Activated CD4-positive, alpha-beta T cell treated with anti-CD3 and anti-CD28 coated beads for 48 hours (primary cell): ENCODE measurements at places on chromosomes 11 and 22.
A peak's percentile ranks its signal among the peaks of the same experiment; 100 is the strongest.

- no peak for DNase-seq
Observed at GRCh38 chr11:40125054-40125453, 1334.4 kb downstream of the LRRC4C start.

GRCh38 chr11:86490582-86490981 is 115.9 kb downstream of the CCDC81 start:
- DNase-seq: no peak

- no peak for DNase-seq
Observed at GRCh38 chr11:70900540-70900939, 351.8 kb downstream of the SHANK2 start.

DNA sequence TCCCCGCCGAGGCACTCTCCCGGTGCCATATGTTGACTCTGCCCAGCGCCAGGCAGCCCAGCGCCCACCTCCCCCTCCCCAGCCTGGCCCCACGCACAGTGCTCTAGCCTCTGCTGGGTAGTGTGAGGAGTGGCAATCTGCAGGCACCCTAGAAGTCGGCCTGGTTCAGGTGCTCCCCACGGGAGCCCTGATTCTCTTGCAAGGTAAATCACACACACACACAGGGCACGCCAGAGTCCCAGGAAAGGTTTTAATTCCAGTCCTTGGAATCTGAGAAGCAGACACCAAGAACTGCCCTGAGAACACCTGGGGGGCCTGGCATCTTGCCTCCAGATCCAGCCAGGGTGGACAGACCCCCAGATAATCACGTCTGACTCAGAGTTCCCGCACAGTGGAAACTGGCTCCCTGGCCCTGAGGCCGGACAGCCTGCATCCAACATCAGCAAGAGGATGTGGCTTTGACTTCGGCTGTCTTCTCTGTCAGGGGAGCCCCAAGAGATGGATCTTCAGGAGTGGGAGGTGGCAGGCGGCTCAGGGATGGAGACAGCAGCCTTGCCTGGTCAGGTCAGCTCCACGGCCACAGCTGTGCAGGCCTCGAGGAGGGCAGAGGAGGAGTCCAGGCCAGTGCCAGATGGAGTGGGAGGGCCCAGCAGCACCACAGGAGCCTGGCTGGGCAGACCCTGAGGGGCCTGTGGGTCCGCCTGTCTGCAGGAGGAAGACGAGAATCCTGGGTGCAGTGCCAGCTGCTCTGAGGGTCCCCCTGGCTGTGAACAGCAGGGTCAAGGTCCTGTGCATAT is 1.1 kb upstream of the RIN1 start:
- no peak for DNase-seq

- DNase-seq: peak; percentile 56
Observed at GRCh38 chr22:18110194-18110953, at the start of gene TUBA8. TSS of gene TUBA8 (plus strand) at chr22:18110809. CDS start at chr22:18110866, 57 bp downstream.

GRCh38 chr11:119472856-119473222 is 49.9 kb upstream of the THY1 start:
- DNase-seq: no peak

GRCh38 chr22:44827666-44828190 is 75.4 kb downstream of the ARHGAP8 start:
- DNase-seq: no peak

- peak; percentile 80 for DNase-seq
Observed at GRCh38 chr11:64742889-64743590, 902 bp downstream of the RASGRP2 start.

GRCh38 chr11:114679505-114679904 is 1.2 kb downstream of the NXPE2 start:
- no peak for DNase-seq

DNA sequence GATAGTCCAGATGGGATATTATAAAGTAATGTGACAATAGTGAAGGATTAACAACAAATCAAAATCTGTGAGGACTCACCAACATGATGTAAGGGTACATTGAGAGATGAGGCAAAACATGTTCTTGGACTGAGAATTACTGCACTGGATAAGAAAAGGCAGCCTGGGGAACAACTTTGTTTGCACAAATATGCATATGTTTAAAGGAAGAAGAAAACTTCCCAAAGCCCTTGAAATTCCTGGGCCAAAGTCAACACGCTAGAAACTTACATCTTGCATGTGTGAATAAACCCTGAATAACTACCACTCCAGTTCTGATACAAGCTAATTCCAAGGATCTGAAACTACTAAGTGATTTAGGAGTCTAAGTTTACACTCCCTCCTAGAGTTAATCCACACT is 1.1 kb downstream of the OR52A5 start:
- no peak for DNase-seq

GRCh38 chr22:19052941-19053541 is 69.2 kb downstream of the DGCR2 start:
- no peak for DNase-seq

DNA sequence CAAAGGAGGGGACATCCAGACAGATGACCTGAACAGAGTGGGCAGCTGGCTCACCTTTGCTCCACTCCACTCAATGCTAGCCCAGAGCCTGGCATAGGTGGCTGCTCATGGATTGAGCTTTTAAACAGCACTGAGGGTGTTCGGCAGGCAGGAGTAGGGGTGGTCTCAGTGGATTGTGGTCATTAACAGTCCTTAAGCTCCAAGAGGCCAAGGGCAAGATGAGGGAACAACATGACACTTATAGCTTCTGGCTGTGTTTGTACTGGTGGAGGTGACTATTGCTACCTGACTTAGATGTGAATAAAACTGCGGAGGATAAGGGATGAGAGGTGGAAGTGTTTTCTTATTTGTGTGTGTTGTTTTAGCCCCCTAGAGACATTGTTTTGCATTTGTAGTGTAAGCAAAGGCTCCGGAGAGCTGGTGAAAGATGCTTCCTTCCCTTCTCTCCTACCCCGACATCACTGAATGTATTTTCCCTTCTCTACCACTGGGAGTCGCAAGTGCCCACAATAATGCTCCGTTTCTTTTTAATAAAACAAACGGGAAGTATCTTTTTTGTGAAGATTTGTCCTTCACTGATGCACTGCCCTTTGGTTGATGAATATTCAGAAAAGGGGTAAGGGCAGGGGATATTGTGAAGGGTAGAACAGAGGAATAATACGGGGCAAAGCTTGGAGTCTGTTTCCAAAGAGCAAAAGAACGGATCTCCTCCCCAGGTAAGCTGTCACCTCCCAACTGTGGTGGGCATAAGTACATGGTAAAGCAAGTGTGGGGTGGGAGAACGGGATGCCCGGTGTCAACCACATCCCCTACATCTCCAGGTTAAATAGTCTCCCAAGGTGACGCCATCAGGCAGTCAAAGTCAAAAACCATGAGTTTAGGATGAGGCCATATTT is 27.5 kb upstream of the MTNR1B start:
- DNase-seq: peak; percentile 14

DNA sequence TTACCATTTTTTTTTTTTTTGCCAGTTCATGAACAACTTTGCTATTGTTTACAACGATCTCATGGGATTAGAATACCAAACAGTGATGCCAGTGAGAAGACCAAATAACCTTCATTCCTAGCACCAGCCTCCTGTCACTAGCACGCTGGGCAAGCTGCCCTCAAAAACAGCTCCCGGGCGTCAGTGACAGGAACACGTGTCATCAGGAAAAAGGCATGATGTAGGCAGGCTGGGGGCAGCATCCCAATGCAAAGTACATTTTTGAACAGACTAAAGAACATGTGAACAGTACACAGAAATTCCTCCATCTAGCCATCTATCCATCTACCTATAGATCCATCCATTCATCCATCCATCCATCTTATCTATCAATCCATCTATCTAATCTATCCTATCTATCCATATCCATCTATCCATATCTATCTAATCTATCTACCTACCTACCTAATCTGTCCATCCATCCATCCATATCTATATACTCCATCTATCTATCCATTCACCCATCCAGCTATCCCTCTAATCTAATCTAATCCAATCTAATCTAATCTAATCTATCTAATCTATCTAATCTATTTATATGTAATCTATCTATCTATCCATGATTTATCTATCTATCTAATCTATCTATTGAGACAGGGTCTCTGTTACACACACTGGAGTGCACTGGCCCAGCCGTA is 378.5 kb downstream of the SHANK2 start:
- no peak for DNase-seq

- DNase-seq: no peak
Observed at GRCh38 chr11:5242208-5242607, 7.4 kb downstream of the HBG1 start.

DNA sequence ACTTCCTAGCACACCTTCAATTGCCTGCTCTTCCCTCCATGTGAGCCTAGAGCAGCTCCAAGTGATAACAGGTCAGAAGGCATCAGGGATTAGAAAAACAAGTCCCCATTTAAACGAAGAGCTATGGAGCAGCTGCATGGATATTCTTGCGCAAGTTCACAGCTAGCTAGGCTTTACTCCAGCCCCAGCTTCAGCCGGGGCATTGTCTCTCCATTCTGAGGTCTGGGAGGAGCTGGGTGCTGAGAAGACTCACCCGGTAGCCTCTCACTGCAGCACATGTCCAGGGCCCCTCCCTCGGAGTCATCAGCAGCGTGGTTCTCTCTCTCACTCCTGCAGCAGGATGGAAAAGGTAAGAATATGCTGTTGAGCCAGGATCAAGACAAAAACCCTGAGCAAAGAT is 26.0 kb downstream of the PTPN5 start:
- no peak for DNase-seq

DNA sequence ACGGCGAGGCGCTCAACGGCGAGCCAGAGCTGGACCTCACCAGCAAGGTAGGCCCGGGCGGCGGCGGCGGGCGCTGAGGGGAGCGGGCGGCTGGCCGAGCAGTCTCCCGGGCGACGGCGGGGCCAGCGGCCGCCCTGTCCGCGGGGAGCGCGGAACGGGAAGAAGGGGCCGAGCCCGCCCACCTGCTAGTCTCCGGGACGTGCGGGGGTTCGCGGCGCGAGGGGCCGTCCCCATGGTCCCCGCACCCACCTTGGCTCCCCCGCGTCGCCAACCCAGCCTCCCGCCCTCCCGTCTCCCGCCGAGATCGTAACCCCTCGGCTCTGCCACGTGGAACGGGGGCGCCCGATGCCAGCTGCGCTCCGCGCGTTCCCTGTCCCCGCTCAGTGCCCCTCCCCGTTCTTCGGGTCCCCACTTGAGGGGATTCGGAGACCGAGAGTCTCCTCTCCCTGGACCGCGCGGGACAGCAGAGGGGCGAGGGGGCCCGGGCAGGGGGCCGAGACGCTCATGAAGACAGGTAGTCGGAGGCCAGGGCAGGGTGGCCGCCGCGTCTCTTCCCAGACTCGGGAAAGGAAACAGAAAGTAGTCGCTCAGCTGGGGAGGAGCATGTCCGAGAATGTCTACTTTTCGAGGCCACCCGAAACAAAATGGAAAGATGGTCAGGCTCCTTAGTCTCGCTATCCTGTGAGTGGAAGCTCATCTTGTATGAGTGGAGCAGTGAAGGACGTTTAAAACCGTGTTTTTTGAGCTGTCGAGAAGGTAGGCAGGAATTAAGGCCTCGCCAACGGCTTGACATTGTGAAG is 557 bp downstream of the GTPBP1 start:
- peak; percentile 48 for DNase-seq

DNA sequence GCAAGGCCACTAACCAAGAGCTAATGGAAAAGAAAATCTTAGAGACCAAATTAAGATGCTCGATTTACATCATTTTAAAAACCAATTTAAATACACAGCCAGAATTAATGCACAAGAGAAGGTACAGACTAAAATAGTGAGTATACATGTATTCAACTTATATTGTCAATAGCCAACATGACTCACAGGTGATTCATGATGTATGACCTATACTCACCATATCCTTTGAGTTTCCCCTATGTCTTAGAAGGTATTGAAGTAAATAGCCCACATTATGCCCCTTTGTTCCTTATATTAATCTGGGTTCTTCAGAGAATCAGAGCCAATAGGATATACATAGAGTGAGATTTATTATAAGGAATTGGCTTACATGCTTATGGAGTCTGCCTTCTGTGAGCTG is 97.5 kb upstream of the ANO3 start:
- no peak for DNase-seq

DNA sequence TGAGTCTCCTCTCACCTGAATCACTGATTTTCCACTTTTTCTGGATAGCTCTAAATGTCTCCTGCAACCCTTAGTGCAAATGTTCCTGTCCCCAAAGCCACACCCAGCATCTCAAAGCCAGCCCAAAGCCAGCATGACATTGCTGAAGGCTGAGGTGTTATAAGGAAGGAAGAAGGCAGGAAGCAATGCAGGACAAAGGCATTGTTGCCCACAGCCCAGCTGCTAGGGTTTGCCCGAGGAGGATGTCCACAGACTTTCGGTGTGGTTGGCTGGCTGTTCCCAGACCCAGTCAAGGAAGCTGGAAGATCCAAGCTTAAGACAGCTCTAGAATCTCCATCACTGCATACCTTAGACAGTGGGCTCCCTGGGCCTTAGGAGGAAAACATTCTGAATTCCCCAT is 23.5 kb downstream of the CHST1 start:
- DNase-seq: no peak

DNA sequence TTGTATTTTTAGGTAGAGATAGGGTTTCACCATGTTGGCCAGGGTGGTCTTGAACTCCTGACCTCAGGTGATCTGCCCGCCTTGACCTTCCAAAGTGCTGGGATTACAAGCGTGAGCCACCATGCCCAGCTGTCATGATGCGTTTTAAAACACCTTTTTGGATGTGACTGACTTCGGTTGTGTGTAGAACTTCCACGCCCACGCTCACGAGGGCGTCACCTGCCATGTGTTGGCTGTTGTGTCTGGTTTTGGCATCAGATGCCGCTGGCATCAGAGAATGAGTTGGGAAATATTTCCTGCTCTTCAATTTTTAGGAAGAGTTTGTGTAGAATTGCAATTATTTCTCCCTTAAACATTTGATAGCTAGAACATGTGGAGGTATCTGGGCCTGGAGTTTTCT is 109.1 kb downstream of the KCNQ1 start:
- DNase-seq: no peak

DNA sequence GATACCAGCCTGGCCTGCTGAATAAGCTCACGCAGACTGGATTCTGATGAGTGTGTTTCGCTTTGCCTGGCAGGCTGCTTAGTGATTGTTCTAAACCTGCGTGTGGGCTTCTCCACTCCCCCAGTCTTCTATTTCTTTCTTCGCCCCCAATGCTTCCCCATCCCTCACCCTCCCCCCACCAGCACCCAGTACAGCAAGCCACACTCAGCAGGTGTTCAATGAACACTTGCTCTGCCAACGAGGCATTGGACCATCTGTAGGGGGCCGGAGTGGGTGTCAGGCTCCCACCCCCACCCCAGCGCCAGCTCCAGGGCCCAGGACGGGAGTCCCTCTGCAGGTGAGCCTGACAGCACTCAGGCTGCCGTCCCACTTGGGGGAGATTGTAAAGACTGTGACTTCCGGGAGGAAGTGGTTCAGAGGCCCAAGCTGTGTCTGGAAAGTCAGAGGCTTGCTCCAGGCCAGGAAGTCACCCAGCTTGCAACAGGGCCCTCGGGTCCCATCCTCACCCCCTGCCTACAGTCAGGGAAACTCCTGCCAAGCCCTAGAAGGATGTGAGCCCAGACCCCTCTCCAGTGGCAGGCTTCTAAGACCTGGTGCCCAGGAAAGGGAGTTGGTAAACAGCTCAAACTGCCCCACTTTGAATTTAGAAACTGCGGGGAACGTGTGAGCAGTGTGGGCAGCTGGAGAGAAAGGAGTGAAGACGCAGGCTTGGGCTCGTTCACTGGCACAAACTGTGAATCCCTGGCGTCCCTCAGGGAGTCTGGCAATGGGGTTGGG is 66.3 kb upstream of the PRDM11 start:
- DNase-seq: peak; percentile 61
